ENCODE measurements at places on chromosomes 6 and 20.

DNA sequence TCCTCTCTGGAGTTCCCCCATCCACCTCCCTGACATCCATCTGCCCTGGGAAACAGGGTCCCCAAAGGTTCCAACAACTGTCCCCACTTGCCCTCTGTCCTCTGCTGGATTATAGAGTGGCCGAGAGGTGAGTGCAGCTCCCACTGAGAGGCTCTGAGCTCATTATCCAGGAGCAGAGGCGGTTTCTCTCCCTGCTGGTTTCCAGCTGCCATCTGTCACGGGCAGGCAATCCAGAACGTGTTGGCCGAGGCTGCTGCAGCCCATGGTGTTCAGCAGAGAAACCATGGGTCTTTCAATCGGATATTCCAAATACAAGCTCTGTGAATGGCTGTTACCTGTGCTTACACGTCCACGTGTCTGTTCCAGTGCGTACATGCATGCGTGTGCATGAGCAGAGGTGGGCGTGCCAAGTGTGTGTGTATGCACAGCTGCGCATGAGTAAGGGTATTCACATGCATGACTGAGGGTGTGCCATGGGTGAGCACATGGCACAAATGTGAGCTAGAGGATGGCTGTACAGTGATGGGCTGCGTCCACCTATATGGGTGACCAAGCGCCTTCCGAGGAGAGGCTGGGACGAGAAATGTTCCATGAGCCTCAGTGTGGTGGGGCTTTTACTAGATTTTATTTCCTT lies 183.7 kb upstream of the PMEPA1 start:
- no peak for DNase-seq

GRCh38 chr6:26054781-26055718 lies 32.2 kb upstream of the HFE start:
- no peak for DNase-seq

DNA sequence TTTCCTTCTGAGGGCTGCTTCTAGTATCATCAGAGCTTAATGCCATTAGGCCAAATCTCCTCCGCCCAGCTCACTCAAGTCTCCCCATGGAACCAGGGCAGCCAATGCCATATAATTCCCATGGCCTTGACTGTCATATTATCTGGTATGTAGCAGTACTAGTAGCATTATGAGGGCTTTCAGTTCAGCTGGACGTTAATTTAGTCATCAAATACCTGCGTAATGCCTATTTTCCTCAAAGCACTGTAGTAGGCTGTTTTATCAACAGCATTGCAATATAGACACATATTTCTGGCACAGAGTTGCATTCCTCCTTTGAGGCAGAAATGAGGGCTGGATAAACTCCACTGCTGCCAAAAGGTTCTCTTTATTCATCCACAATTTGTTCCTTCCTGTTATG lies 1.7 kb downstream of the KCTD20 start:
- no peak for DNase-seq

- no peak for DNase-seq
These were observed 10.8 kb upstream of the GMPR start for GRCh38 chr6:16227605-16228004.

- no peak for DNase-seq
These were observed 231.4 kb downstream of the PHACTR1 start for GRCh38 chr6:12947967-12948366.

- no peak for DNase-seq
These were observed 9.1 kb upstream of the SNX9 start for GRCh38 chr6:157813750-157814455.

DNA sequence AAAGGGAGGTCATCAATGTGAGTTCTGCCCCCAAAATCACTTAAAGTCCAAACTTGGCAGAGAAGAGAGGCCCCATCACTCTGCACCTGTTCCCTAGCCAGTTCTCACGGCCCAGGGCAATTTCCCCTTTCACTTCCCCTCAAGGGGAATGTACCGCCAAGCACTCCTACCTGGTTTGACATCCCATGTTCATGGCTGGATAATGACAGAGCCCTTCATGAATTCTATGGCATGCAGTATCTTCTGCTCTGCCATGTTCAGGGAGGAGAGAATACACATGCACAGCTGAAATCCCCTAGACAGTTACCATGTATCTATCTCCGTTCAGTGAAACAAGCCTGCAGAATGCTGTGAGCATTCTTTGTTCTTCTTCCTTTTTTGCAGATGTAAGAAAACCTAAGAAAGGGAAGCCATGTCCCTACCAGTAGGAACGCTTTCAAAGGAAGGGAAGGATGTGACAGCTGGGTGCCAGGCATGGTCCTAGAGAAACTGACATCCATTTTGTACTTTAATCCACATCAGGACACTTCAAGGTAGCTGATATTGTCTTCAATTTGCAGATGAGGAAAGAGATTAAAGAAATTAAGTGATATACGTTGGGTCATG lies 79.8 kb upstream of the ARID1B start:
- no peak for DNase-seq

- DNase-seq = no peak
These were observed 213.2 kb upstream of the NT5E start for GRCh38 chr6:85236636-85237035.

- no peak for DNase-seq
These were observed 1579.3 kb downstream of the HACE1 start for GRCh38 chr6:103280417-103280816.

DNA sequence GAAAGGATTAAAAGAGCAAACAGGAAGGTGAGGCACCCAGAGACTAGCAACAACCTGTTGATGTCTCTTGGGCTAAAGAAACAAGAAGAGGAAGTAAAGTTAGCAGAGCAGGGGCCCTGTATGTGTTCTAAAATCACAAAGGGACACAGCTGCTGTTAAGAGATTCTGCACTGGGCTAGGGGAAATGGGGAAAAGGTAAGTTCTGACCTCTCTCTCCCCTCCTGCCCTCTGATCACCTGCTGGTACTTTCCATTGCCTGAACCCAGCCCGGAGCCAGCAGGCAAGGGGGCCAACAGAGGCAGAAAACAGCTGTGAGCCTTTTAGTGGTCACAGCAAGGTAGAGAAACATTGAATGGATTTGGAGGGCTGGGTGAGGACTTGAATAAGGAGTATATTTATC lies 13.5 kb upstream of the CNR1 start:
- no peak for DNase-seq

DNA sequence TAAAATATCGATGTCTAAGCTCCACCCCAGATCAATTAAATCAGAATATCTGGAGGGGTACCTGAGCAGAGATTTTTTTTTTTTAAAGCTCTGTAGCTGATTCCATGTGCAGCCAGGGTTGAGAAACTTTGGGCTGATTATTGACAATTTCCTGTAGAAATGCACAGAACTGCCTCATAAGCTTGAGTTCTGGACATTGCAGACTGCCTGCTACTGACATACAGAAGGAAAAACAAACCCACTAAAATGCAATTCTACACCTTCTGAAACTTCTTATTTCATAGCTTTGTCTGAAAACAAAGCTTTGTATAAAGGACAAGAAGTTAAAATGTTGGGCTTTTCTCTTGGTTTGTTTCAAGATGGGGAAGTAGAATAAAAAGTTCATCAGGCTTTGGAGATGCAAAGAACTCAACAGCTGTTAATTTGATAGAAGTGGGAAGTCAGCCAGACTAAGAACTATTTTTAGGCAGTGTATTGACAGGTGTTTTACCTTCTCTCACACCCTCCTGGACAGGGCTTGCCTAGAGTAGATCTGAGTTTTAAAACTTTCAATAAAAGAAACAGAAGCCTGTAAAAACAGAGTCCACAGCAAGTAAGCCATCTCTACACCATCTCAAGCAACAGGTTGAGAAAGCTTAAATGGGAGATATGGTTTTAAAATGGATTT lies 147.7 kb downstream of the KCNQ5 start:
- no peak for DNase-seq

GRCh38 chr6:116108836-116109235 lies 8.2 kb downstream of the NT5DC1 start:
- DNase-seq = no peak

DNA sequence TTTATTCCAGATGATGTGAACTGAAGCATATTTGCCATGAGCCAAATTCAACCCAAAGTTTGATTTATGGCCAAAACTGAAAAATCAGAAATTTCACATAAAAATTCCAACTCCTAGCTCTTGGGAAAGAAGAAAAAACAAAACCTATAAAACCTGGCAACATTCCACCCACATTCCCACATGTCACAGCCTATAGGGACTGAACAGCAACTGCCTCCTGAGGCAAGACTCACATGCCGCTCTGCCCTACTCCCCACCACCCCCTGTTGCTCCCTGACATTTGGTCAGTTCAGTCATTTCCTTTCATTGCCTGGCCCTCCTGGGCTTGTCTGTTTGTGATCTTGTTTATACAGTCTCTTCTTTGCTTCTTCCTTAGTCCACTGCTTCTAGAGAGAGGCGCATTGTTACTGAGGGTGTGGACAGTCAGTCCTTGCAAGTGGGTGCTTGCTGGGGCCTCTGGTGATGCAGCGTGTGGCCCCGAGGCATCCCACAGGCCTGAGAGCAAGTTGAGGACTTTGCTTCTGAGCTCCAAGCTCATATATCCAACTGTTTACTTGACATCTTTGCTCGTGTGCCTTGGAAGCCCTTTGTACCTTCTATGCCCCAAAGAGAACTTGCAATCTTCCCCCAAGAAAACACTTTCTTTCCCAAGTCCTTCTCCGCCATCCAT lies 31.4 kb downstream of the NFATC2 start:
- DNase-seq = no peak

- no peak for DNase-seq
These were observed 40.2 kb upstream of the NEDD9 start for GRCh38 chr6:11272491-11273192.

DNA sequence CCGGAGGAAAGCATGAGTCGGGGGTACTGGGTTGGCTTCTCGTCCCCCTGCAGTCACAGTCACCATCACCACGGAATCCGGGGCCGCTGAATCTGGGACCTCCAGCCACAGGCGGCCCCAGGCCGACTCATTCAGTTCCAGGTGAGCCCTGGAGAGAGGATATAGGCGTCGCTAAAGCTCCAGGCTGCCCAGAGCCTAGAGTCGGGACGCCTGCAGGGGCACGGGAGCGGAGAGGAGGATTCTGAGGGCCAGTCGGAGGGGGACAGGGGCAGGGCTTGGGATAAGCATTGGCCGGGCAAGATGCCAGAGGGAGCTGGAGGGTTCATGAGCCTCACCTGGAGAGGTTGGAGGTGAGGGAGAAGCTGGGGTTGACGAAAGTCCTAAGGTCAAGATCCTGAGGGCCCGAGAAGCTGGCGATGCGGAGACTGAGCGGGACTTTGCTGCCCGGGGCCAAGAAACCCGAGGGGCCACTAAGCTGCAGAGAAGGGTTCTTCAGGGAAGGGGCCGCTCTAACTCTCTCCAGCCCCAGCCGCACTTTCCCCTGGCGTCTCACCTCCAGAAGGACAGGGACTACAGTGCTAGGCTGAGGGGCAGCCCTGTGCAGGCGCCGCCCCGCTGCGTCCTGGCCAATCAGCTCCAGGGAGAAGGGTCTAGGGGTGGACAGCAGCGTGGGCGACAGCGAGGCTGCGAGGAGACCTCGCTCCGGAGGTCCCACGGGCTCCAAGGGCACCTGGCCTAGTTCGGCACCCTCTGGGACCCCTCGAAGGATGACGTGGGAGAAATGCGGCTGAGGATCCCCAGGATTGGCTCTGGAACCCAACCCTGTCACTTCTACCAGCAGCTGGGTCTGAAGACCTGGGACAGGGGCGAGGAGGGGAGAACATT lies 3.7 kb downstream of the SAPCD1 start:
- DNase-seq = no peak

DNA sequence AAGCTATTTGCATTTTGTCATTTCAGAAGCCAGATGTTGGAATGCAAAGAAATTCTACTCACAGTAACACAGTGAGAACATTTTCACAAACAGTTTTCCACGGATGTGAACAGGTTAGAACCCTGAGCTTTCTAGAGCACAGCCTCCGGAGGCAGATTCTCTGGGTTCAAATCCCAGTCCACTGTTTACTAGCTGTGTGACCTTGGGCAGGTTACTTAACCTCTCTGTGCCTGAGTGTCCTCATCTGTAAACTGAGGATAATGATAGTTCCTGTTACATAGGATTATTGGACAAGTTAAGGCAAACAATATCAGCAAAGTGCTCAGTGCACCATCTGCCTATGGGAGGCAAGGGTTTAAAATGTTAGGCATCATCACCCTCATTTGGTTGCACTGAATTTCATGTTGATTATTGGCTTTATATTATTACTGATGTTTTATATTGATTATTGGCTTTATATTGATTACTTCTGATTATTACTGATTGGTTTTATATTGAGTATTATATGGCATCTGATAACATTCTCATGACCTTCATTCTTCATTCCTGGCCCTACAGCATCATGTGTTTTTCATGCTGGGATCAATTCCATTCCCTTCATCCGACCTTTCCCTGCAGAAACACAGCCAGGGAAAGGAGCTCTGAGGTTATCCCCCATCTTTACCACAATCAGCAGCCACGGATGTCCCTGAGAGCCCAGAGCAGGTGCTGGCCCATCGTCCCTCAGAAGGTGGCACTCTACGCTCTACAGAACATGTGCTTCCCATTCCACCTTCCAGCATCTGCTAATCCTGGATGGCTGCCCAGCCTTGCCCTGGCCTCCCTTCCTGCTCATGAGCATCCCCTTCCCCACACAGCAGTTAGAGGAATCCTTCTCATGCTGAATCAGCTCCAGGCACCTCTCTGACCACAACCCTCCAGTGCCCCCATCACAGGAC lies 283.1 kb downstream of the PREX1 start:
- no peak for DNase-seq

GRCh38 chr20:48586730-48587129 lies 241.1 kb downstream of the PREX1 start:
- DNase-seq = no peak

GRCh38 chr20:59667981-59668515 lies 63.7 kb downstream of the PHACTR3 start:
- no peak for DNase-seq

GRCh38 chr6:150336299-150336698 lies 32.5 kb upstream of the IYD start:
- DNase-seq = no peak

DNA sequence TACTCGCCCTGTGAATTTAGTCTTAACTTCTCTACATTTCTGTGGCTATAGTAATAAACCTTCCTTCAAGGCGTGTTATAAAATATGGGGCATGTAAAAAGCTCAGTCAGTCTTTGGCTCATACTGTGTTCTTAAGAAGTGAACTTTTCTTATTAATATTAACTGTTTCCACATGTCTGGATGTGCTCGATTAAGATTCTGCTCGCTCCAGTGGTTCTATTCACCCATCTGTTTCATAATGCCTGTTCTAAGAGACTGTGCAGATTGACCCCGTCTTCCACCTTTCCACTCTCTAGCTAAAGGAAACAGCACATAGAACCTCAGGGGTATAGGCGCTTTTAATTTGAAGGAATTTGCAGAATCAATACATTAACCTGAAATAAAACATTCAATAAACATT lies 99.9 kb downstream of the L3MBTL3 start:
- no peak for DNase-seq
